ENCODE measurements at places on chromosomes 11 and 22.
A peak's percentile ranks its signal among the peaks of the same experiment; 100 is the strongest.

GRCh38 chr22:32323513-32324164, 34.0 kb upstream of the RFPL3 start:
- DNase-seq, result no peak

- DNase-seq, result no peak
These were observed 480 bp downstream of the TRIM34 start for GRCh38 chr11:5625281-5625680.

GRCh38 chr11:103397369-103397768, 288.1 kb downstream of the DYNC2H1 start:
- DNase-seq, result no peak

DNA sequence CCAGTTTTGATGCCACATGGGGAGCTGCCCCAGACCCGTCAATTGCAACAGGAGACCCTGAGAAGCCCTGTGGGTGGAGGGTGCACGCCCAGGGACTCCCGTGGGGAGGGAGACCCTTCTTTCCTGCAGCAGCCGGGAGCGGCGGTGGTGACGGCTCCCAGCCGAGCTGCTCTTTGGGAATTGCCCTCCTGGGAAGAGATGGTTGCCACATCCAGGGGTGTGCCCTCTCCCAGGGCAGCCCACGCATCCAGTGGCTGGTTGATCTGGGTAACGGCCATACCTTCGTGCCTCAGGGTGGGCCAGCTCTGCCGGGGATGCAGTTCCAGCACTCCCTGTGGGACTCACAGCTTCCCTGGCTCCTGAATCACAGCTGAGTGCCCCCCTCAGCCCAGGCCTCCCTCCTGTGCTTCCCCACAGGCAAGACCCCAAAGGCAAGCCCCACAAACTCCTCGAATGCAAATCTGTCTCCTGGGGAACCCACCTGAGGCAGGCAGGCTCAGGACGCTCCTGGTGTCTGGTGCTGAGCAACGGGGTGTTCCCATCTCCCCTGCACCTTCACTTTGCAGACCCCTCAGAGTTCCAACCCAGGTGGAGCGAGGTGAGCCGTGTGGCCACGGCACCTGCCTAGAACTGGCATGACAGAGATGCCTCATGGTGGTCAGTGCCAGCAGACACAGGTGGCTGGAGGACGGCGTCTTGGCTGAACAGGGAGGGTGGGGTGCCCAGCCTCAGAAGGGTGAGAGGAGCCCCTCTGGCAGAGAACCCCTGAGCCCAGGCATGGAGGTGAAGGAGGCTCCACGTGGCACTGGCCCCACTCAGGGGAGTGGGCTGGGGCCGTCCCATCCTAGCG, 1027.4 kb downstream of the BRD1 start:
- DNase-seq, result no peak

GRCh38 chr11:66336234-66337102, at the start of gene RIN1:
RIN1 (minus strand) TSS chr11:66336434; CDS start chr11:66336402, 32 bp downstream.
- DNase-seq, result peak; percentile 56

GRCh38 chr22:22058633-22059290, 76.2 kb upstream of the TOP3B start:
- no peak for DNase-seq

GRCh38 chr11:73957654-73958361, 7.0 kb downstream of the DNAJB13 start:
- no peak for DNase-seq

- DNase-seq, result no peak
These were observed 40.5 kb downstream of the OR10A6 start for GRCh38 chr11:7890417-7891172.

DNA sequence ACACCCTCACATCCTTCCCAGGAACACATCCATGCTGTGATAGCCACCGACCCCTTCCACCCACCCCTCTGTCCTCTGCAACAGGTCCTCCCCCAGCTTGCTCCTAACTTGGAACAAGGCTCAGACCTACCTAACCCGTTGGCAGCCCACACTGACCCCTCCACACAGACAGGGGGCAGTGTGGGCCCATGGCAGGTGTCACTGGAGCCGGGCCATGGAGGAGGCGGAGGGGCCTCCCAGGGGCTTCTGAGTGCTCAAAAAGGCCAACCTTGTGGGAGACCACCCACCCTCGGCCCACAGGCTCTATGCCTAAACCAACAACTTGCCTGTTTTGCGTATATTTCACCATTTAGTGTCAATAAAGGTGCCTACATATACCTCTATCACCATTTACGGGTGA, 57.0 kb downstream of the CERK start:
- no peak for DNase-seq

DNA sequence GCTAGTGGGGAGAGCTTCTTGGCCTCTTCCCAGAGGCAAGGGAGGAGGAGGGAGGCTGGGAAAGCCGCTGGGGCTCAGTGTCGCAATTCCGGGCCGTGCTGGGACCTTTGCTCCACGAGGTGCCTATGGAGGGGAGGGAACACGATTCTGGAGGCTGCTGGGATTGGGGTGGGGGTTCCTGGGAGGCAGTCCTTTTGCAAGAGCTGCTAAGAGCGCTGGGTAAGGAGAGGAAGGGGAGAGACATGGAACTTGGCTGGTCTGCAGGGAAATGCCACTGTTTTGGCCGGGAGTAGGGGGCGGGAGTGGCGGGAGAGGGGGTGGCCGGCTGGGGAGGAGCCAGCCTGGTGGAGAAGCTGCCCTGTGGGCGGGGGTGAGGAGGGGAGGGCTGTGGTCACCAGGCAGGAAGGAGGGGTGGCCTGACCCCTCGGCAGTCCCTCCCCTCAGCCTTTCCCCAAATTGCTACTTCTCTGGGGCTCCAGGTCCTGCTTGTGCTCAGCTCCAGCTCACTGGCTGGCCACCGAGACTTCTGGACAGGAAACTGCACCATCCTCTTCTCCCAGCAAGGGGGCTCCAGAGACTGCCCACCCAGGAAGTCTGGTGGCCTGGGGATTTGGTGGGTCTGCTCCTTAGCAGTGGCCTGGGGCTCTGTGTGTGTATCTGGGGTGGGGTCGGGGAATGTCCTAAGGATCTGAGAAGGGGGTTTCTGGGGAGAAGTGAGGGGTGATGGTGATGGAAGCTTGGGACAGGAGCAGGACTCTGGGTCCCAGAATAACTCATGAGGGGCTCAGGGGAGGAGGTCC, at the start of gene NR1H3:
NR1H3 (plus strand) TSS at position 480 of the 800 bp plus-strand sequence. CDS start 1,221 bp downstream, outside the sequence.
- peak; percentile 46 for DNase-seq

DNA sequence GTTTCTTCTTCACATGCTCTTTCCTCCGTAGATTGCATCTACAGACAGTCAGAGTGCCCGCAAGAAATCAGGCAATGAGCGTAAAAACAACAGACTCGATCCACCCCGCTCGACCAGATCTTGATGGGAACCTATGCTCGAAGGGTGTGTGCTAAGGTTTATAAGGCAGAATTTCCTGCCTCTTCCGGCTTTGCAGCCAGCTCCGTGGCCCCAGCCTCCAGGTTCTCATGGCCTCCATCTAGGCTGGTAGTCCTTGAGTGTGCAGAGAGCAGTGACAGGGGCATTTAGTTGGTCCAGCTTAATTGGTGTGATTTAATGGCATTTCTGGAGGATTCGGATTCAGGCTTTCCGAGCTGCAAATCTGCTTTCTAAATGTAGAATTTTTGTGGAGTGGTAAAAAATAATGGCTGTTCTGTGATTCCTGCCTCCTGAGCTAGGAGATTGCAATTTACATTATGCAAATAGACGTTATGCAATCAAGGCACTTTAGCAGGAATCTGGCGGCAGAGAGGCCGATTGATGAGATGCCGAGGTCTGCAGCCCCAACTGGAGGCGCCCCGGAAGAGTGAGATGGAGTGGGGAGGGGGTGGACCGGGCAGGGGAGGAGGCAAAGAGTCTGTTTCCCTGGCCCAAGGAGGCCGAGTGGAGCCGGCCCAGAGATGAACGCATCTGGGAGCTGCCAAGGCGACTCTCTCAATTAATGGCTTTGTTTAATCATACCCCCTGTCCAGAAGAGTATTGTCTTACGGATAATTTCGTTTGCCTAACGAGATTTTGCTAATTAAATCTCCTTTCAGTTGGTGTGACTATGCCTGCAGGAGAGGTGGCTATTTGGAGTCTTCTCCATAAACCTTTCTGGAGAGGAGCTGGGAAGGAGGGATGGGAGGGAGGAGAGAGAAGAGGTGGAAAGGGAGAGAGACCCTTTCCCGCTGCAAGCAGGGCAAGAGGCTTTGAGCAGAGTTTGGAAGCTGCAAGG, 75.3 kb downstream of the PKNOX2 start:
- DNase-seq, result no peak

DNA sequence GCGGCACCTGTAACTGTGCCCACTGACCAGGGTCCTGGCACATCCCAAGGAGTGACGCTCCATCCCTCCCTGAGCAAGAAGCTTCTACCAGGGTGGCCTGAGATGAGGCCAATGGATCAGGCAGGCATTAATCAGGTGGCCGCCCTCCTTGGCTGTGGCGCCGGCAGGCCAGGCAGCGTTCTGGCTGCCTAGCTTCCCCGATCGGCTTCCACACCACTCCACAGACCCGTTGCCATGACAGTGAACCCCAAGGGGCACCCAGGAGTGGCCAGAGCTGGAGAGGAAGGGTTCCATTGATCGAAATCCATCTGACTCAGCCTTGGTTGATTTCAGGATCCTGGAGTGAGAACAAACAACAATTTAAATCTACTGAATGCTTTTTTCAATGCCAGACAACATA, 20.5 kb downstream of the LRRC55 start:
- DNase-seq, result no peak

DNA sequence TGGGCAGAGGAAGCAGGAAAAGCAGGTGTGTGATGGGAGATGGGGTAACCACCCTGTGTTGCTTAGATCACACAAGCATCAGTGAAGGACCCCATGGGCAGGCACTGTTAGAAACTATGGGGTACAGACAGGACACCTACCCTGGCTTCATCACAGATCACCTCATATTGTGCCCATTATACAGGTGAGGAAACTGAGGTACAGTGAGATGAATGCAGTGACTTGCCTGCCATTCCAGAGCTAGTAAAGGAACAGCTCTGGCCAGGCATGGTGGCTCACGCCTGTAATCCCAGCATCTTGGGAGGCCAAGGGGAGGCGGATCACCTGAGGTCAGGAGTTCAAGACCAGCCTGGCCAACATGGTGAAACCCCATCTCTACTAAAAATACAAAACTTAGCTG, 5.9 kb upstream of the MARK2 start:
- DNase-seq, result no peak

DNA sequence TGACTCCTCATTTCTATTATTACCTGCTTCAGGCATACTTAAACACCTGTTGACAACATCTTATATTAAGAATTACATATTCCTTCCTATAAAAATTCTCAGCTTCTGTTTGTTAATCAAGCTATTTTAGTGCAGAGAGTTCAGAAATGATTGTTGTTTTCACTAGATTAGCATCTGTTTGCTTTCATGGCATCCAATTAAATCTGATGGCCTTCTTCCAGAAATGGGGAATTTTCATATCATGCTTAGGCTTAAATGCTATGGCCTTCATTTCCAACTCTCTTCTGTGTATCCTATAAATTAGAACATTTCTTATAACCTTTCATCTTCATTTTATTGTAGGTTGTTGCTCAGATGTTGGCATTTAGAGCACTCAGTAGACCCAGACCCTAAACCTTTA, 180.0 kb downstream of the WNT11 start:
- no peak for DNase-seq

GRCh38 chr11:79294845-79295731, 145.7 kb downstream of the TENM4 start:
- DNase-seq, result peak; percentile 16

GRCh38 chr22:22735695-22736611, 91.5 kb downstream of the GGTLC2 start:
- no peak for DNase-seq

DNA sequence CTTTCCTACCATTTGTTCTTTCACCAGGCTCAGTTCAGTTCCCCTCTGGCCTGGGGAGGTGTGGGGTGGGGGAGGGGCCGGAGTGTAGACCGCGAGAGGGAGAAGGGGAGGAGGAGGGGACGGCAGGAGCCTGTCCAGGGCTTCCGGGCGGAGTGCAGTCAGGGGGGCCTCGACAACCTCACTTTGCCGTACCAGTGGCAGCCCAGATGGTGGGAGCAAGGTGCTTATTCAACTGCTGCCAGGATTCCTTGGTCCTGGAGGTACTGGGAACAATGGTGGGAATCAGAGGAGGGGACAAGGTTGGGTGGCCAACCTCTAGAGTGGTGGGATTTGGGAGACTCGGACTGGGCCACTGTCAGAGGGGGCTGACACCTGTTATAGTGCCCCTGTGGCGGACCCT, 1.2 kb downstream of the BACE1 start:
- no peak for DNase-seq

DNA sequence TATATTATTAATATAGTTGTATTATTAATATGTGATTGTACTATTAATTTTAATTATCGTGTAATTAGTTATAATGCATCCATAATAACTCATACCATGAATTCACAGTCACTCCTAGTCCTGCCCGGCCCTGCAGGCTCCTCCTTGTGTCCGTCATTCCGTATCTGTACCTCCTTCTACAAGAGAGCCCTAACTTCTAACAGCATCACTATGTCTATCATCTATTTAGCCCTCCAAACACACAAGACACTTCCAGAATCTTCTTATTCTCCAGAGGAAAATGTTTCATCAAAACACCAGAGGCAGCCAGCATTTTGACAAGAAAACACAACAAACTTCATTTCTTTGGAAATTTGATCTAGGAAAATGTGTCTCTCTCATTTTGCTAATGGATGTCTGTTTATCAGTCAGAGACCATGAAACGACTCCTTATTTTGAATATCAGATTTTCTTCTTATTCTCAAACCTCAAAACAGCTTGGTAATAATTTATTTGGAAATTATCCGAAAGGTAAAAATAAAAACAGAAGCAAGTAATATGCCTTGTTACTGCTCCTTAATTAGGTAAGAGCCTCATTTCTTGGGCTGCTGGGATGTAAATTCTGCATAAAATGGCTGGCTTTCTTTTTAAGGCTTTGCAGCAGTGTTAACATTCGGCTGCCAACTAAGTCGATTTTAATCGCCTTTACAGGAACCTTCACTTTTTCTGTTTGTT, 23.1 kb upstream of the SEPTIN5 start:
- DNase-seq, result no peak

DNA sequence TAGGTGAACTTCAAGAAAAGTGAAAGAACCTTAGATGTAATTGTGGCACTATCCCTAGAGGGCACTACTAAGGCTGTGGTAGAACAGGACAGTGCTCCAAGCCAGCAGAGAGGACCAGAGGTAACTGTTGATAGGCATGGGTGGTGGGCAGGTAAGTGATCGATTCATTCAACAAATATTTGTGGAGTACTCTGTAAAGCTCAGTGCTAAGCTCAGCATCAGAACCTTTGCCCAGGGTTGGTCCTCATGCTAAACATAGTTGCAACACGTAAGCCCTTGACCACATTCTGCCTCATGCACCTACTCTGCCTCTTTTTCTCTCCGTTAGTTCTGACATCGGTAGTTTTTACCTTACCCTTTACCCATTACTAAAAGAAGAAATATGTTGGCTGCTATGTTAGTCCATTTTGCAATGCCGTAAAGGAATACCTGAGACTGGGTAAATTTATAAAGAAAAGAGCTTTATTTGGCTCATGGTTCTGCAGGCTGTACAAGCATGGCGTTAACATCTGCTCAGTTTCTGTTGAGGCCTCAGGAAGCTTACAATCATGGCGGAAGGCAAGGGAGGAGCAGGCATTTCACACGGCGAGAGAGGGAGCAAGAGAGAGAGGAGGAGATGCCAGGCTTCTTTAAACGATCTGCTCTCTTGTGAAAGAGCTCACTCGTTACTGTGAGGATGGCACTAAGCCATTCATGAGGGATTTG, 18.4 kb upstream of the NNMT start:
- no peak for DNase-seq
